ENCODE measurements at places on chromosomes 11 and 22.

DNA sequence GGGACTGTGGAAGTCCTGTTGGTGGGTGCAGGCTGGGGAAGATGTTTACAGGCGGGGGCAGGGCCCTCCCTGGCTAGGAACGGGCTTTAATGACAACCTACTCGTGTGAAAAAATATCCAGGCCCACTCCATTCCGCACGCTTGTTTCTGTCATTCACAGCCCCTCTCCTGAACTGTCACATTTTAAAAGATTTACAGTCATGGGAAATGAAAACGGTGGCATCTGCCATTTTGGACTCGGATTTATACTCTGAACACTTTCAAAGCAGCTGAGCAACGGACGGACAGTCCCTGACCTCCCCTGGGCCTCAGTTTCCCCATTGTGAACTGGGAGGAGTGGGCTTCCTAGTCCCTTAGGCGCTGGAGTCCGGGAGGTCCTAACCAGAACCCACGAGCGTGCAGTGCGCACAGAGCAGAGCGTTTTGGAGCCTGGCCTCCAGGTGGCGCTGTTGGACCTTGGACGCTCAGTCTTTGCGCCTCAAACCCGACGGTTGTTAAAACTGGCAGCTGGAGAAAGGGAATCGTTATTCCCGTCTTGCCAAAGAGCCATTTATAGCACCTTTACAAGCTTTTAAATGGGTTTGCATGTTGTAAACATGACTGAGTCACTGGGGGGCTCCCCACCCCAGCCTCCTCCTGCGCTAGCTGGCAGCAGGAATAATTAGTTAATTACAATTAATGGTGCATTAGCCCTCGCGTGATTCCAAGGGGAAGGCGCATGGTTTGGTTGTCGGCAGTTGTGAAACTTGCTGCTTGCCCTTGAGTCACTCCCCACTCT, 75.3 kb downstream of the FBLN1 start:
- DNase-seq = peak; percentile 94

DNA sequence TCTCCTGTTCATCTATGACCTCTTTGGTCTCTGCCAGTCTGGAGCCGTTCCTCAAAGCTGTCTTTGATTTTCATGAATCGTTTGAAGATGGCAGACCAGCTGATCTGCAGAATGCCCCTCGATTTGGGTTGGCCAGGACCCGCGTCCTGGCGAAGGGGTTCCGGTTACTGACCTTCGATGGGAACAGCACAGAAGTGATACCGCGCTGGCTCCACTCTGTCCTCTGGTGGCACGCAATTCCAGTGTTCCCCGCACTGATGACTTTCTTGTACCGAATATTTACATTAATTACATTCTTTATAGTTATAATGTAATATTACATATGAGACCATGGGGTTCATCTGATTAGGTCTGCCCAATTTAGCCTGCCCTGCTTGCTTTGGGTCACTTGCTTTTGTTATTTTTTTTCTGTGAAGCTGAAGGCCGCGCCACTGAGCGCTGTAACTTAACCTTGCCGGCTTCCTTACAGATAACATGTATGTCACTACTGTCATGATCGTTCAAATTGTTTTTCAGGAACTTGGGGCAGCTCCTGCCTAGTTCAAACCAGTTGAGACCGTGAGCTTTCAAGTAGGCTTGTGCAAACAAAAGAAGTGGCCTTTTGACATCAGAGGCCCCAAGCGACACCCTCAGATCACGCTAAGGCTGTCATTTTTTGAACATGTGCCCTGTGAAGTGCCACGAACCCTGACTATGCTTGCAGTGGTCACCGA, 4.1 kb upstream of the USP18 start:
- DNase-seq = no peak

DNA sequence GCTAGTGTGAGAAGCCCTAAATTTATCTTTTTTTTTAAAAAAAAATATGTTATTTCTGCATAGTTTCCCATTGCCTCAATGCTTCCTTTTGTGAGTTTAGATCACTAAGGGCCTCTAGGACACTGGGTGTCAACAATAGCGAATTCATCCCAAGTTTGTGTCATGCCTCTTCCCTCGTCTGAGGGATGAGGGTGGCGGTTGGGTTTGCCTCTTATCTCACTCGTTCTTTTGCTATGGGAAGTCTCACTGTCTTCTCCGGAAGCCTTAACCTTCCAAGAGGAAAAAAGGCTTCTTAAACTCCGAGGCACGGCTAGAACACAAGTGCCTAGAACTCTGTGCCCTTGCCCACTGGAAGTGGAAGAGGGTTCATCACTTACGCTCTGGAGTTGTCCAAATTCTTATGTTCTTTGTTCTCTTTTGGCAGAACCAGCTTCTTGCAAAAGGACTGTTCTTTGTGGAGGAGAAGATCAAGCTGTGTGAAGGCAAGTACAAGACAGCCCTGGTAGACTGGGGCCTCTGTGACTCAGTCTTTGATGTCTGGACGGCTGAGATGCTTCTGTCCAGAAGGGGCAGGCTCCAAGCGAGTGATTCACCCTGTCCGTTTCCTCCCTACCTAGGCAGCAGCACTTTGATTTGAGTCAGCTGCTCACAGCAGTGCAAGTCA, 78.5 kb downstream of the TRAF6 start:
- peak; percentile 53 for DNase-seq

DNA sequence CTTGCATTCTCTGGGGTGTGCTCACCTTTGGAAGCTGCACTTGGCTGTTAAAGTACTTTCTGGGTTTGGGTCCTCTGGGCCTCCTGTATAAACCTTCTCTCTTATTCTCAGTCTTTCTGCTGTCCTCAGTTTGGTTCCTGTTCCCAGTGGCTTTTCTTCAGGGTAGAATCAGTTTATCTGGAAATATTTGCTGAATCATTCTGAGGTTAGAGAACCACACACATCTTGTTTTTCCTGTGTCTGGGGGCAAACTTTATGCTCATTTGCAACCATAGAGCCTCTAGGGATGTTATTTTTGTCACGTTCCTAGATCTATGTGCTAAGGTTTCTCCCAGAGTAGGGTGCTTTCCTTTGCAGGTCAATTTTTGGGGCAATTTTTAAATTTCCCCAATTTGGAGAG, 224.3 kb upstream of the C11orf87 start:
- no peak for DNase-seq

DNA sequence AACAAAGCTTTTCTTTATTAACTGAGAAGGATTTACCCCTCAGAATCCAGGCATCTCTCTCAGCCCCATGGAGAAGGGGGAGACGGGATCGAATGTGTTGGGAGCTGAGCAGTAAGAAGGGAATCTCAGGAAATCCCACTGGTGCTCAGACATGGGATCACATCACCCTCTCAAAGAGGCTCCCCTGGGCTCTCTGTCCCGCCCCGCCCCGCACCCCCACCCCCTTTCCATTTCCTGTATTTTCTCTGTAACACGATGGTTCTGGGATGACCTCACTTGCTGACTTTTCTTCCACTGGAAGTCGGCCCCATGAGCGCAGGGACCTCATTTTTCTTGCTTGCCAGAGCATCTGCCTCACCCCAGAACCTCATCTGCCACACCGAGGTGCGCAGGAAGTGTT, 100.0 kb downstream of the RPS6KA4 start:
- DNase-seq = no peak

GRCh38 chr11:35839368-35840161, 104.3 kb upstream of the LDLRAD3 start:
- DNase-seq = peak; percentile 36

- no peak for DNase-seq
Observed at GRCh38 chr22:32531228-32531627, 56.6 kb downstream of the FBXO7 start.

- peak; percentile 87 for DNase-seq
Observed at GRCh38 chr11:119094816-119095065, 6.9 kb downstream of the DPAGT1 start.

DNA sequence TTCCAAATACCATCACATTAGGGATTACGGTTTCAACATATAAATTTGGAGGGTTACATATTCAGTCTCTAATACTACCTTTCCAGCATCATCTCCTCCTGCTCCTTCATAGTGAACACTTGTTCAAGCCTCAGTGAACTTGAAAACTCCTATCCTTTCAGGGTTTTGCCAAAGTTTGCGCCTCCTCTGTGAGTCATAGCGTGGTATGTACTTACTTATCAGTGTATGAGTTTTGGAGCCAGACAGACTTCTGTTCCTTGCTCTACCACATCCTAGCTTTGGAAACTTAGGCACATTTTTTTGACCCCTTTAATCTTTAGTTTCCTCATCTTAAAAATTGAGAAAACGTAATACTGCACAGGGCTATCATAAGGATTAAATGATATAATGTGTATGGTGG, 160.1 kb upstream of the ZC3H12C start:
- DNase-seq = no peak

- peak; percentile 99 for DNase-seq
Observed at GRCh38 chr11:66958232-66958955, at the start of gene PC. PC (minus strand) TSS chr11:66958383; CDS start chr11:66872159, 86,224 bp downstream.

GRCh38 chr11:11782532-11783110, 59.2 kb upstream of the USP47 start:
- no peak for DNase-seq

- peak; percentile 54 for DNase-seq
Observed at GRCh38 chr11:10443721-10444235, 11.3 kb upstream of the AMPD3 start.

DNA sequence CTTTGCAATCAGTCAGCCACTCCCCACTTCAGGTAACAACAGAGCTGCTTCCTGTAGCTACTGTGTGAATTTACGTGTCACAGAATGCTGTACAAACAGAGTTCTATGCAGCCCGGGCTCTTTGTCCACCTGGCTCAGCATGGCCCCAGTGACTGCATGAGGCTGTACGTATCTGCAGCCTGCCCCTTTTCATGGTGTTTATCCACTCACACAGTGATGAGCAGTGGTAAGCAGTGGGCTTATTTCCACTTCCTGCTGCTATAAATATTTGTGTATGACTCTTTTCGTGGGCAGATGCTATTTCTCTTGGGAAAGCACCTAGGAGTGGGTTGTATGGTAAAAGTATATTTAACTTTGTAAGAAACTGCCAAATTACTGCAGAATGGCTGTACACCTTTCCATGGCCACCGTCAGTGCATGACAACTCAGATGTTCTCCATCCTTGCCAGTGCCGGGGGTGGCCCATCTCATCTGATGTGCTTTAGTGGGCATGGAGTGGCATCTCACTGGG, 43.3 kb downstream of the MYEOV start:
- peak; percentile 69 for DNase-seq

GRCh38 chr11:2473361-2474058, 28.7 kb downstream of the KCNQ1 start:
- DNase-seq = no peak

DNA sequence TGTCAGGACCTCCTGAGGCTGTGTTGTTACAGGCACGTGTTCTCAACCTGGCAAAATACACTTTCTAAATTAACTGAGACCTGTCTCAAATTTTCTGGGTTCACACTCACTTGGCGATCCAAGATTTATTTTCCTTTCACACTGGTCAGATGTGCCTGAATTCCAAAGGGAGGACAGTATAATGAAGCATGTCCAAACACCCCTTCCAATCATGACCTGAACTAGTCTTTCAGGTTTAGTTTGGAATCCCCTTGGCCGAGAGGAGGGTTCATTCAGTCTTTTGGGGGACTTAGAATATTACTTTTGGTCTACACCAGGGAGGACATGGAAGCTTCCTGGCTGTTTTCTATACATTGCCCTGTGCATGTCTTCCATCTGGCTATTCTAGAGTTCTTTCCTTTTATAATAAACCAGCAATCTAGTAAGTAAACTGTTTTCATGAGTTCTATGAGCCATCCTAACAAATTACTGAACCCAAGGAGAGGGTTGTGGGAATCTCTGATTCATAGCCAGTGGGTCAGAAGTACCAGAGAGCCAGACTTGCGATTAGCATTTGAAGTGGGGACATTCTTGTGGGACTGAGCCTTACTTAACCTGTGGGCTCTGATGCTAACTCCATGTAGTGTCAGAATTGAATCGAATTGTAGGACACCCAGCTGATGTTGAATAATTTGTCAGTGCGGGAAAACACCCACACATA, 14.8 kb upstream of the TMEM216 start:
- peak; percentile 46 for DNase-seq

DNA sequence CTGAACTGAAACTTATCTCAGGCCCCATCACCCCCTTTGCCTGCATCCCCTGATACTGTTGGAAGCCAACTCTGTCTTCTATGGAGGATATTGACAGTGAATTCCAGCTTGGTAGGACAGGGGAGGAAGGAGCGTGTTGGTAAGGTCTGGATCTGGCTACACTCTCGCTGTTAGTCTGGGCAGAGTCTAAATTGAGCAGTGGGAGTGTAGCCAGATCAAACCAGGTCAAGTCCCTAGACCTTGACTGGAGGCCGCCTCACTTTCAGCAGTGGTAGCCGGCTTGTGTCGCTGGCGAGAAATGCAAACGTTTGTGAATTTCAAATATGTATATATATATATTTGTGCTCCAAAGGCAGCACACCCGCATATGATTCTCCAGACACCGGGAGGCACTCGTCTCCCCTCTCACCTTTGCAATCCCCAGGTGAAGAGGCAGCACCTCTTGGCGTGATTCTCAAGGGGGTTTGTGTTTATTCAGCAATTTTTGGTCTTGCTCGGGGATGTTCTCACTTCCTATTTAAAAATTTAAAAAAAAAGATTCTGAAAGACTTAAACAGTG, 26.7 kb downstream of the DHCR7 start:
- no peak for DNase-seq

- no peak for DNase-seq
Observed at GRCh38 chr22:44260216-44261035, 52.3 kb downstream of the SHISAL1 start.

DNA sequence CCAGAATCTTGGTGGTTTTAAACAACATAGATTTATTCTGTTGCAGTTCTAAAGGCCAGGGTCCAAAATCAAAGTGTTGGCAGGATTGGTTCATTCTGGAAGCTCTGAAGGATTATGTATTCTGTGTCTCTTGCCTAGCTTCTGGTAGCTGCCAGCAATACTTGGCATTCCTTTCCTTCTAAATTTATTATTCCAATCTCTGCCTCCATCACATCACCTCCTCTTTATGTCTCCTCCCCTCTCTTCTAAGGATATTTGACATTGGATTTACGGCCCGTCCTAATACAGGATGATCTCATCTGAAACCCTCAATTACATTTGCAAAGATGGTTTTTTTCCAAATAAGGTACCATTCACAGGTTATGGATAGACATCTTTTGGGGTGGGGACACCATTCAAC, 186.5 kb downstream of the SBF2 start:
- DNase-seq = no peak

DNA sequence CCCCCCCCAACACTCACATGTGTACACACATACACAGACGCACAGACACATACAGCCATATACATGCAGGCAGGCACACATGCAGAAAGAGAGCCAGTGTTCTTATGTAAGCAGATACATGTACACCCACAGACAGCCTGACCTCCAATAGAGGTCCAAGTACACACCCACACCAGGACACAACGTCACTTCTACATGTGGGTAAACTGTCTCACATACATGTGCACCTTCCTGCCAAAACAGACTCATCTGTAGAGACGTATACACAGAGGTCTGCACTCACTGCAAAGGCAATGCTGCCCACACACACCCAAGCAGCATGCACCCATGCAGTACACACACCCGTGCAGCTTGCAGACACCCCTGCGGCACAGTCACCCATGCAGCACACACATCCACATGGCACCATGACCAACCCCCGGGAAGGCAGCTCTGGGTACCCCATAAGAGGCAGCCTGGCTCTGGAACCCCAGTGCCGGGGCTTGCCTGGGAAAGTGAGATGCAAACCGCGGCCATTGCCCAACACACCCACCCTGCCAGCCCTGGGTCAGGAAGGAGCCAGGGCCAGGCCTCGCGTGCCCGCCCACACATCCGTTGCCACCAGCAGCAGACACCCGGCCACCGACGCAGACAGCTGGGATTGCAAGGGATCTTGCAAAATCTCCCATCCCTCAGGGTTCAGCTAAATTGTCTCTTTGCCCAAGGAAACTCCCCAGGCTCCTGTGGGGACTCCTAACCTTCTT, 10.1 kb downstream of the CASTOR1 start:
- DNase-seq = peak; percentile 94
